ENCODE measurements at places on chromosomes 13 and 19.

DNA sequence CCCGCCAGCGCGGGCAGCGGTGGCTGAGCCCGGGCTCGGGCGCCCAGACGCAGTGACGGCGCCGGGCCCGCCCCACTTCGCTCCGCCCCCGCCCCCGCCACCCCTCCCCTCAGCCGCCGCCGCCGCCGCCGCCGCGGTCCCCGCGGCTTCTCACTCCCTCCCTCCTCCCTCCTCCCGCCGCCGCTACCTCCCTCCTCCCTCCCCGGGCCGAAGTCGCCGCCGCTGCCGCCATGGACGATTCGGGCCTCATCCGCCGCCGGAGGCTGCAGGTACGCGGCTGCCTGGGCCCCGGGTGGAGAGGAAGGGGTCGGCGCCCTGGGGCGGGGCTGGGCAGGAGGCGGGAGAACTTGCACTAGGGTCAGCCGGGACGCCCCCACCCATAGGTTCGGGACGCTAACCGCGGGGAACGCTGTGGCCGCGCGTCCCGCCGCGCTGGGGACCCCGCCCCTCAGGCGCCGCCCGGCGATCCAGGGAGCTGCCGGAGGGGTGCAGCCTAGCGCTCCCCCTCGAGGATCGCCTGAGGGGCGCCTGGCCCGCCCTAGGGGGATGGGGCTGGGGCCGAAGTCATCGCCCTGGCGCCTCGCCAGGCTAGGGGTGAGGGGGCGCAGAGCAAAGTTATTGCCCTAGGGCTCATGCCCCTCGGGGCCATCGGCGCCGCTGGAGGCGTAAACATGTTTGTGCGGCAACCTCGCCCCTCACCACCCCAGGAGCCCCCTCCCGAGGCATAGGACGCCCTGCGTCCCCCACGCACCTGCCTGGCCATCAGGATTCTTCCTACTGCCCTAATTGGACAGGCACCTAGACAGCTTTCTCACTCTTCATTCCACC lies 427 bp downstream of the RTBDN start:
- no peak for DNase-seq

- no peak for DNase-seq
Measured at GRCh38 chr13:104483631-104484030, 1417.4 kb upstream of the SLC10A2 start.

DNA sequence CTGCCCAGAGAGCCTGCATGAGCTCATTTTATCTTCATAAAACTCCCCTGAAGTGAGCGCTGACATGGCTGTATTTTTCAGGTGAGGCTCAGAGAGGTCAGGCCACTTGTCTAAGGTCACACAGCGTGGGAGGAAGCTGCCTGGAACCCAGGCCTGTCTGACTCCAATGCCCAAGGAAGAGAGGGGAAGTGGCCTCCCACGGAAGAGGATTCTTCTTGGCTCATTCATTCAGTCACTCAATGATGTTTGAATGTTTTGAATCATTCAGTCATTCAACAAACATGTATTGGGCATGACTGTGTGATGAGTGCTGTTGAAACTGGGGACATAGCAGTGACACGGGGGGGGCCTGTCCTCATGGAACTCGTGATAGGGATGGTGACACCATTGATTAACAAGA lies 12.0 kb downstream of the ACTL9 start:
- DNase-seq: no peak

DNA sequence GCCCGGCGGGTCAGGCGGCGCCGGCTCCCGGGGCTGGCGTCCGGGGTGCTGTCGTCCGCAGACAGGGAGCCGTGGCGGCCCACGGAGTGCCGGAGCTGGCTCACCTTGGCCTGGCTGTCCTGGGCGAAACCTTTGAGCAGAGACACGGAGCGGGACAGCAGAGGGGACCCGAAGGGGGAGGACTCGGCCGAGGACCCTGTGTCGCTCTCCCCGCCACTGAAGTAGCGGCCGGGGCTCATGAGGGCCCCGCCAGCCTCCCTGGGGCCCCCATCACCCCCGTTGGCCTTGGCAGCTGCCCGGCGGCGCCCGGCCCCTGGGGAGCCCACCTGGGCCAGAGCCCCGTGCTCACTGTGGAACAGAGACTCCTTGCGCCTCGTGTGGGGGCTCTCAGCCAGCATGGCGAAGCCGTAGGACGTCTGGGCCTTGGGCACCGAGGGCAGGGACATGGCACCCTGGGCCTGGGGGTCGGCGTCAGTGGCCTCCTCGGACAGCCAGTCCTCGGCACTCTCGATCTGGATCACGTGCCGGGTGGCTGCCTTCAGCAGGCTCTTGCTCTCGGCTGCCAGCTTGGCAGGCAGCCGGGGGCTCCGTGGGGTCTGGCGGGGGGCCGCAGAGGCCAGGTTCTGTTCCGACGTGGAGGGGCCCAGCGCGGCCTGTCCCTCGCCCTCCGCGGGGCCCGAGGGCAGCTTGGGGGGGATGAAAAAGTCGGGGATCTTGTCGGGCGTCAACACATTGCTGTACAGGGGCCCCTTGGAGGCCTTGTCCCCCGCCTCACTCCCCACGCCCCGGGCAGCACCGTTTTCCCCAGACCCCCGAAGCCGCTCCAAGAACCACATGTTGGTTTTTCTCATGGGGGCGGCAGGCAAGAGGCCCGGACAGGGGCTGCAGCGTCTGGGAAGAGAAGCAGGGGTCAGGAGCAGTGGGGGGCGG lies 1.2 kb downstream of the C2CD4C start:
- no peak for DNase-seq

GRCh38 chr13:44542361-44542760 lies 33.8 kb downstream of the TSC22D1 start:
- DNase-seq: no peak

DNA sequence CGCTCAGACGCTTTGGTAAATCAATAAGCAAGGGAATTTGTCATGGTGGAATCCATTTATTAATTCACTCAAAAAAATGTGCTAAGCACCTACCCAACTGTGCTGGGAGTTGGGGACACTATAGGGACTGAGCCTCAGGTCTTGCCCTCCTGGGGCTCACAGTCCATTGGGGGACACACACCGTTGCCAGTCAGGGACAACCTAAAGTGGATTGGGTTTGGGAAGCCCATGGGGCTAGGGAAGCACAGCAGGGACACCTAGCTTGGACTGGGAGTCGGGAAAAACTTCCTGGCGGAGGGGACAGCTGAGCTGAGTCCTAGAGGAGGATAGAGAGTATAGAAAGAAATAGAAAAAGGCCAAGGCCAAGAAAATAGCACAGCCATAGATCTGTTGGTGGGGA lies 8.5 kb downstream of the FOSB start:
- no peak for DNase-seq

- DNase-seq: no peak
Measured at GRCh38 chr13:50158385-50159165, 143.3 kb downstream of the KCNRG start.

DNA sequence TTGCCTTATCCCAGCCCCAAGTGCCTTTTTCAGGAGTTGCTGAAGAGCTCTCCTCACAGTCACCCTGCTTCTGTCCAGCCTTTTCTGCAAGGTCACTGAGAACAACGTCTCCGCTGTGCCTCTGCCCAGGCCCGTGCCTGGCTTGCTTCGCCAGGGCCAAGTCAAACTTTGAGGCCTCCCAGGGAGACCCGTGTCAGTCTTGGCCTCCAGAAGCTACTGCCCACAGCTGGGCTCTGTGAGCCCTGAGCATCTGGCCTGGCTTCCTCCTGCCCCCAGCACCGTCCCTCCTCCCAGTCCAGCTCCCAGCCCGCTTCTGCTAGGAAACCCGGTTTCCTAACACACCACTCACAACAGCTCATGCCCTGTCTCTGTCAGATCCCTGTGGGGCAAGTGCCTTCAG lies 165.9 kb downstream of the TEX29 start:
- DNase-seq: no peak

DNA sequence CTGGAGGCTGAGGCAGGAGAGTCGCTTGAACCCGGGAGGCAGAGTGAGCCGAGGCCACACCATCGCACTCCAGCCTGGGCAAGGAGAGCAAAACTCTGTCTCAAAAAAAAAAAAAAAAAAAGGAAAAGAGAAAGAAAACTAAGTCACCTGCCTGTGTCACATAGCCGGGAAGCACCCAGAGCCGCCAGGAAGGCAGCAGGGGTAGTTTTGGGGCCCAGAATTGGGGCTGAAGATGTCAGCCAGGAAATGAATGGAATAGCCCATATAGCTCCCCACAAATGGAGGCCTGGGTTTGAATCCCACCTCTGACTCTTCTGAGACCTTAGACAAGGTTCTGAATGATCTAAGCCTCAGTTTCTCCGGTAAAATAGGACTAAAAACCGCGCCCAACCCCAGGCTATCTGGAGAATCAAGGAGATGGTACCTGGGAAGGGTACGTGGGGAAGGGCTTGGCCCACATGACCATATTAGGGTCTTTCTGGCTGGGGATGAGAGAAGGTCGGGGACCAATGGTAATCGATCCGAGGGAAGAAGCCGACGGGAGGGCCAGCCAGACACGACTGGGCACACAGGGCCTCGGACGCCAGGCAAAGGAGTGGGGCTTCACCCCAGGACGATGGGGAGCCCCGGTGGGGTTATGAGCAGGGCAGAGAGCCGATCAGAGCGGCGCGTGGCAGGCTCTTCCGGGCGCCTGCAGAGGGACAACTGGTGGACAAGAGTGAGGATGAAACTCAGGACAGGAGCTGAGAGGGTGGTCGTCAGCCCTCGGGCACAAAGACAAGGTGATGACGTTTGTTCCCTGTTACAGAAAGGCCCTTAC lies 14.4 kb downstream of the CCDC124 start:
- no peak for DNase-seq

- DNase-seq: no peak
Measured at GRCh38 chr13:78197231-78197630, 278.6 kb upstream of the EDNRB start.

- DNase-seq: no peak
Measured at GRCh38 chr13:48723168-48723567, 69.4 kb downstream of the CYSLTR2 start.

GRCh38 chr13:31920727-31921100 lies 110.9 kb upstream of the FRY start:
- no peak for DNase-seq

- no peak for DNase-seq
Measured at GRCh38 chr13:45705918-45706317, 3.8 kb downstream of the CBY2 start.

DNA sequence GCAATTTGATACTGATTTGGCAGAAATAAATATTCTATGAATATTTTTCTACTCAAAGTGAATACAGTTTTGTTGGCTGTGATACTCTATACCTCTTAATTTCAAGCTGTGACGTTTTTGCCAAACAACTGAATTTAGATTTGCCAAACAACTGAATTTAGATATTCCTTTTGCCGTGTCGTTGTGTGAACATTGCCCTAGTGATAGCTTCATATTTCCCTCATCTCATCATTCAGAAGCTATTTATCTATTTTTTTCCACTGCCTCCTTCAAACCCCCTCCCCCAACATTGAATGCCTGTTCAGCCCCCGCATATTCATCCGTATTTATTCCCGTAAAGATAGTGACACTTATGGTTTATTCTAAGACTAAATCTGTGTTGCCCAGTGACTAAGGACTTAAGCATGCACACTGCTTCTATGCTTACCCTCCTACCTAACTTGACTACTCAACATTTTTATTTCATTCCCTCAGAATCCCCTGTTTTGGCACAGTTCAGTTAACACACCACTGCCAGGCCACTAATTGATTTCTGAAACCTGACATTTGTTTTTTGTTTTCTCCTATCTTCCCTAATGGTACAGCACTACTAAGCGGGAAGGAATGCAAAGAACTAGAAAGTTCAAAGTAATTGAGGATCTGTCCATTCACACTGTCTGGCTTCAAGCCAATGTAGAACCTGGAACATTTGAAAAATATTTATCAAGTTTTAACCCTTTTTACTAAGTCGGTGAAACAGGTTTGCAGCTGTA lies 2.8 kb upstream of the KLF5 start:
- peak; percentile 60 for DNase-seq

DNA sequence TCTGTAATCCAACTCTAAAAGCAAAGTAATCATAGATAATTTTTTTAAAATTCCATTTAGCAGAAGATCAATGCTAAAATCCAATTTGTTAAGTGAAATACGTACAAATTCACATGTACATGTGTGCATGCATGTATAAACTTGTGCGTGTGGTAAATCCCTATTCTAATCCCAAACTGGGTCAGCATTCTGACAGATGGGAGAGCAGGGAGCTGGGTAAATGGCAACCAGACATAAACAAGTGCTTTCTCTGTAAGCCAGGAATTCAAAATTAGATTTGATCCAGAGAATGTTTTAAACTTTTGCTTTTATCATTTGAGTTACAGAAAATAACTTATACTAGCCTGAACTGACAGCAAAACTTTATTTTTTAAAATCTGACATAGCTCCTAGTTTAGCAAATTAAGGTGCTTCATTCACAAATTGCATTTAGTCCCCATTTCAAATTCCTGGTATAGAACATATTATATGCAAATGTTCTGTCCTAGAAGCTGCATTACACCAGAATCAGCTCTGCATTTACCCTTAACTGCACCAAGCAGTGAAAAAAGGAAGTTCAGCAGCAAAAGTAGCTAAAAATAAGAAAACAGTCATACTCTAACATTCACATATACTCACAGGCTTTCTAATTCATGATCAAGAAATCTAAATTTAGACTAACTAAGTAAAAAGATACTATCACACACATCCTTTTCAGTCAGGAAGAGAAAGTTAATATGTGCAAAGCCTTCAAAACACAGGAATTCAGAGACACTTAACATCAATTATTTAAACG lies 32.6 kb downstream of the UBL3 start:
- DNase-seq: no peak

DNA sequence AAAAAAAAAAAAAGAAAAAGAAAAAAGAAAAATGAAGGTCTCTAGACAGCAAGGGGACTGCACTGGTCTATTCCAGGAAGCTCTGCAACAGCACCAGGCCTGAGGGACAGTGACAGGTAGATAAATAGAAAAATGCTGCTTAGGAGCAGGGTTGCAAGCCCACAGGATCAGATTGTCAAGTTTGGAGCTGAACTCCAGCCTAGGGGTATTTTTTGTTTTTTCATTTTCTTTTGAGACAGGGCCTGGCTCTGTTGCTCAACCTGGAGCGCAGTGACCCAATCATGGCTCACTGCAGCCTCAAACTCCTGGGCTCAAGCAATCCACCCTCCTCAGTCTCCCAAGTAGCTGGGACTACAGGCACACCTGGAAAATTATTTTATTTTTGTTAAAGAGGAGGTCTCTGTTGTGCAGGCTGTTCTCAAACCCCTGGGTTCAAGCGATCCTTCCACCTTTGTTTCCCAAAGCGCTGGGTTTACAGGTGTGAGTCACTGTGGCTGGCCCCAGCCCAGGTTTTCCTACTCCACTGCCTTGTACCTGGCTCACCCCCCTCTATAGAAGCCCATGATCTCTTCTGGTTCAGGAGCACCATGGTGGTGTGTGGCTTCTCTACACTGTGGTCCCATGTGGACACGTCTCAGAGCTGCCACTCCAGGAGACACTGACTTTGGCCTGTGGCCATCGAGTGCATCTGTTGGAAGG lies 23.9 kb downstream of the POP4 start:
- no peak for DNase-seq

GRCh38 chr19:58516964-58517833 lies 2.4 kb downstream of the ZBTB45 start:
- DNase-seq: no peak

DNA sequence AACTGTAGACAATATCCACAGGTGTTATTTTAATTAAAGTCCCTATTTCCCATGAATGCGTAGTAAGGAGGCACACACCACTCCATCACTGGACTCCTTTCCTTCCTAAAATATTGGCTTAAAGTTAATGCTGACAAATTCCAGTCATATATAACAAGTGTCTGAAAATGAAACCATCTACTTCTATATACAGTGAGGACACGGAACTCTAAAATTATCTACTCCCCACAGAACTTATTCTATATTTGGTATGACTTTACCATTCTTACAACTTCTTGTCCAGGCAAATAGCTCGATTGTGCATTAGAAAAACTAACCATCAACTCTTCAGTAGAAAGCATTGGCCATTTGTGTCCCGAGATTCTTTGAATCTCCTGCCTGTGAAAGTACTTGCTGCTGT lies 1560.2 kb downstream of the EFNB2 start:
- DNase-seq: no peak

- DNase-seq: no peak
Measured at GRCh38 chr13:67150608-67151007, 79.5 kb downstream of the PCDH9 start.
